ENCODE measurements at places on chromosomes 5 and 9.

- DNase-seq, result no peak
Observed at GRCh38 chr9:121587863-121588262, 63.6 kb upstream of the DAB2IP start.

- DNase-seq, result no peak
Observed at GRCh38 chr5:76367623-76368371, 35.3 kb upstream of the IQGAP2 start.

GRCh38 chr9:87267251-87268070 is 230.2 kb upstream of the DAPK1 start:
- DNase-seq, result no peak

DNA sequence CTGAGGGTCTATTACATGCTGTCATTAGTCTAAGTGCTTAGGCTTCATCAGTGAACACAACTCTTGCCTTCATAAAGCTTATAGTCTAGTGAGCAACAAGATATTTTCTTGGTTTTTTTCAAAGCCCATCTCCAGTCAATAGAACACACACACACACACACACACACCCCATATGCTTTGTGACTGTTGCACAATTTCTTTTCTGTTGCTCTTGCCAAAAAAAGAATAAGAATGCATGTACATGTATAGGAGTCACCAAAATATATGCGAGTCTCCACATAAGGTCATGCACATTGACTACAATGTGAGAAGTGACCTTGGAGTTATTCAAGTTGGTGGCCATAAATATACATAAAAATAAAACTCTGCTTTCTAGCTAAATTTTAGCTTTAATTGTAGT is 351.5 kb upstream of the TLE4 start:
- DNase-seq, result no peak

DNA sequence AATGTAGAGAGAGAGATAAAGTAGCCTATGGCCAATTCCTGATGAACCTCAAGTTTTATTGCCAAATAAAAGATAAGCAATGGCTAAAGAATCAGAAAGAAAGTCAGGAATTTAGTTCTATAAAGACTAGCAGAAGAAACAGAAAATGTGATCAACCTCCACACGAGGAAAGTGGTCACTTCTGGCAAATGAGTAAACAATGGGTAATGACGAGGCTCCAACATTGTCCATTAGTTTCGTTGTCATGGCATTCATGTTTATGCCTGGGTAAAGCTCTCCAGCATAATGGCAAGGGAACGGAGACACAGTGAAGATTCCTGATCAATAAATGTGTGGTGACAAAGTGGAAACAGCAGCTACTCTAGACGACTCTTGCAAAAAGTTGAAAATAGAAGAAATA is 341.8 kb upstream of the CTNND2 start:
- DNase-seq, result no peak

- no peak for DNase-seq
Observed at GRCh38 chr5:52668139-52668538, 119.6 kb upstream of the ITGA1 start.

- no peak for DNase-seq
Observed at GRCh38 chr9:27311184-27311583, 14.2 kb upstream of the EQTN start.

DNA sequence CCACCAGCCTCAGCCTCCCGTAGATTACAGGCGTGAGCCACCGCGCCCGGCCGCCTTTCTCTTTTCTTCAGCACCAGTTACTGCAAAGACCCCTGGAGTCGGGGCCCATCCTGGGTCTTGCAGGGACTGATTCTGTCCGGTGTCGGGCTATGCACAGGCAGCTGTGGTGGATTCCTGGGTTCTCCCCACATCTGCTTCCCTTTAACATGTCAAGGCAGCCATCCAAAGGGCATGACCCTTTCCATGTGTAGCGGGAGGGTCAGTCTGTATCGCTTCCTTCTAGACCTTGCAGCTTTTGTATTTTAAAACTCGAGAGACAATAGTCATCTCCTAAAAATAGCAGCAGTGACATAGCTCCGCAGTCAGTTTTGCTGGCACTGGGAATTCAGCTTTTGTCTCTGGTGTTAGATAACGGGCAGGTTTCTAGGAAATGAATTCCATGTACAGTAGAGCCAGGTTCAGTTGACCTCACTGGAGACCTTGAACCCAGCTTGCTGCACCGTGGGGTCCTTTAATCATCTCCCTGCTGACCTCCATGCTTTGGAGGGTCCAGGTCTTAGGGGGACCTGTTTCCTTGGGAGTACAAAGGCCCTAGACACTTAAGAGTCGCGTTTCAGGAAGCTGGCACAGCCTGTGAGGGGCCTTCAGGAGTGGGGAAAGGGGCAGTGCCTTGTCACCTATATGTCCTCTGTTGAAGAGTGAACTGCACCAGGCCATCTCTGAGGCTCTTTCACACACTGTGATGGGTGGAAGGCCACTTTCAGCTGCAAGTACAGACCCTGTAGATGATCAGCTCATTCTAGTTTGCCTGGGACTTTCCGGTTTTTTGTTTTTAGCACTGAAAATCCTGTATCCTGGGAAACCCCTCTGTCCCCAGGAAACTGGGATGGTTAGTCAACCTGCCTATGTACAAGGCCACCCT is 13.8 kb downstream of the ANKRD33B start:
- DNase-seq, result no peak

DNA sequence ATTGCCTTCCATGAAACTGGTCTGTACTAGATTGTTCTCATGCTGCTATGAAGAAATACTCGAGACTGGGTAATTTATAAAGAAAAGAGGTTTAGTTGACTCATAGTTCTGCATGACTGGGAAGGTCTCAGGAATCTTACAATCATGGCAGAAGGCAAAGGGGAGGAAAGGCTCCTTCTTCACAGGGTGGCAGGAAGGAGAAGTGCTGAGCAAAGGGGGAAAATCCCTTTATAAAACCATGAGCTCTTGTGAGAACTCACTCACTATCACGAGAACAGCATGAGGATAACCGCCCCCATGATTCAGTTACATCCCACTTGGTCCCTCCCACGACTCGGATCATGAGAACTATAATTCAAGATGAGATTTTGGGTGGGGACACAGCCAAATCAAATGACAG is 163.2 kb downstream of the RFK start:
- no peak for DNase-seq

GRCh38 chr9:74644023-74644422 is 146.9 kb downstream of the RORB start:
- DNase-seq, result no peak

- DNase-seq, result no peak
Observed at GRCh38 chr9:4464911-4465513, 25.3 kb upstream of the SLC1A1 start.
